Activated CD4-positive, alpha-beta T cell treated with anti-CD3 and anti-CD28 coated beads, Interleukin-2, amount 50 U/mL, for 4 hours (primary cell): ENCODE measurements at places on chromosomes 2 and 18.

DNA sequence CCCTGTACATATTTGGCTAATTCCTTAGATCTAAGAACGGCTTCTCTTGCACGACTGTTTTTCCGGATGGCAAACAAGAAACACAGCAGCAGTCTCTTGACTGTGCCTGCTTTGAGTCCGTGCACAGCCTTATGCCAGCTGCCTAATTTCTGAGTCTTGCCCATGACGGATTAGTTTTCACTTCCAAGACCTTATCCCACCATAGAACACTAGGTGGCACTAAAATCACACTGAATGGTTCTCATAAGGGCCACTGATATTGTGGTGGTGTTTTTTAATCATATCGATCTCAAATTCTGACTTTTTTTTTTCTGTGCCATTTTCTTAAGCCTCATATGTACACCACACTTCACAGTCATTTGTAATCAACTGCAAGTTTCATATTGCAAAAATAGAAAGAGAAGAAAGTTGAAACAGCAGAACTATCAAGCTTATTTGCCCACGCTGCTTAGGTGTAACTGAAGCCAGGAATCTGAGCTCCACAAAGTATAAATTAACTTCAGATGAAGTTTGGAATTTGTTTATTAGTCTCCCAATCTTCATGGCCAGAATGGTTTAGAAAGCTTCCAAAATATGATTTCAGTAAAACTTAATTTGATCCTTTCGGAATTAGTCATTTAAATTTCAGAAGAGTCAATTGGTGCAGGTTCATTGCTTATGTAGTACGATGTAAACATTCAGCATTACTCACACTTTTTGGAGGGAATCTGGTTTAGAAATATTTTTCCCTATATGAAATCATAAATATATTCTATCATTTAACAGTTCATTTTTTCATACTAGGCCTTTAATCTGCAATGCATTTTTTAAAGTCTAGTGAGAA is 45.5 kb upstream of the SCN7A start:
- DNase-seq = no peak

DNA sequence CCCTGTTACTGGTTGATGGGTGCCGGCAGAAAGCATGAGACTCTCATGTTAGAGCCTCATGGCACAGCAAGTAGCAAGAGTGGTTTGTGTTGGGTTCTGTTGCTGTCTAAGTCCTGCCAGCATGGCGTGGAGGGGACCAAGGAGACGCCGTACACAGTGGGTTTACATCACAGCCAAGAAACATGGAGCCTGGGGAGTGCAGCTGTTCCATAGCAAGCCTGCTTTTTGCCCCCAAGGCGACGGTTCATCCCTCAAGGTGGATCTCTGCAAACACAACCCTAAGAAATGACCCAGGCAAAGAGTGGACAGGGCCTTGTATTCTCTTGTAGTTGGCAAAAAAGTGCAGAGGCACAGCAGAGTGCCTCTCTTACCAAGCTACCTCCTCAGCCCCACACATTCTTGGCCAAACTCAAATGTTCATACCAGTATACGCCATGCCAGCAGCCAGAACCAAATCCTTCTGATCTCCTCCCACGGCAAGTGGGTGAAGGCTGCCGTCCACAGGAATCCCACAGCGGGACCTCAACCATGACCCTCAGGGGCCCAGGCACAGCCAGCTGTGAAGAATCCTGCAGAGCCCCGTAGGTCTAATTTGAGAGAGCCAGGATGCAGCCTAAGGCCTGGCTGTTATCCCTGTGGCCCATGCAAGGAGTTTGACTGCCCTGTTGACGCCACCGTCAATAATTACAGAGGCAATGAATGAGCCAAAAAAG is 19.0 kb downstream of the SNED1 start:
- DNase-seq = no peak

GRCh38 chr2:176473177-176473576 is 203.9 kb downstream of the MTX2 start:
- DNase-seq = no peak

- no peak for DNase-seq
Measured at GRCh38 chr18:46596119-46596518, 60.9 kb downstream of the LOXHD1 start.

DNA sequence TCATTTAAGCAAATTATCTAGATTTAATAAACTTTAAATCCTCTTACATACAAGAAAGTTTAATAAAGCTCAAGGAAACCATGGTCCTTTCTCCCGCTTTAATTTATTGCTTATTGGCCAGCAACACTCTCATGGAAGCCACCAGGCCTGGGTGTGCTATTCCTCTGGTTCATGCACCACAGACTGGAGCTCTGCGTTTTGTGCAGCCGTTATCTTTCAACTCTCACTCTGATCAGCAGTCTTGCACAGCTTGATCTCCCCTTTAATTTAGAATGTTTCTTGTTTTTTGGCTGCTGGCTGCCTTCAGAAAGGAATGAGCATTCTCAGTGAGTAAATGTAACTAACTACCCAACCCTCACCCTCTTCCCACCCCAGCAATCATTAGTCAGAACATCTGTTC is 318.7 kb downstream of the MEIS1 start:
- DNase-seq = no peak

DNA sequence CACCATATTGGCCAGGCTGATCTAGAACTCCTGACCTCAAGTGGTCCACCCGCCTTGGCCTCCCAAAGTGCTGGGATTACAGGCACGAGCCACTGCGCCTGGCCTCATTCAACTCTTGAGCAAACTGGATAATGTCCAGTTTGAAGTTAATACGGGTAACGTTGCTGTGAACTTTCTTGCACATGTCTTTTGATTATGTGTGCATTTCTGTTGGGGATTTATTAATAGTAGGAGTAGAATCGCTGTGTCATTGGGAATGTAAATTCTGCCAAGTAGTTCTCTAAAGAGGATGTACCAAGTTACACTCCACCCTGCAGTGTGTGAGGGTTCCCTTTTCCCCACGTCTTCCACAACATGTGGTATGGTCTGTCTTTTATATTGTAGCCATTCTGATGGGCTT is 6.2 kb downstream of the IMPA2 start:
- DNase-seq = no peak

- no peak for DNase-seq
Measured at GRCh38 chr2:164574931-164575330, 46.4 kb downstream of the GRB14 start.

DNA sequence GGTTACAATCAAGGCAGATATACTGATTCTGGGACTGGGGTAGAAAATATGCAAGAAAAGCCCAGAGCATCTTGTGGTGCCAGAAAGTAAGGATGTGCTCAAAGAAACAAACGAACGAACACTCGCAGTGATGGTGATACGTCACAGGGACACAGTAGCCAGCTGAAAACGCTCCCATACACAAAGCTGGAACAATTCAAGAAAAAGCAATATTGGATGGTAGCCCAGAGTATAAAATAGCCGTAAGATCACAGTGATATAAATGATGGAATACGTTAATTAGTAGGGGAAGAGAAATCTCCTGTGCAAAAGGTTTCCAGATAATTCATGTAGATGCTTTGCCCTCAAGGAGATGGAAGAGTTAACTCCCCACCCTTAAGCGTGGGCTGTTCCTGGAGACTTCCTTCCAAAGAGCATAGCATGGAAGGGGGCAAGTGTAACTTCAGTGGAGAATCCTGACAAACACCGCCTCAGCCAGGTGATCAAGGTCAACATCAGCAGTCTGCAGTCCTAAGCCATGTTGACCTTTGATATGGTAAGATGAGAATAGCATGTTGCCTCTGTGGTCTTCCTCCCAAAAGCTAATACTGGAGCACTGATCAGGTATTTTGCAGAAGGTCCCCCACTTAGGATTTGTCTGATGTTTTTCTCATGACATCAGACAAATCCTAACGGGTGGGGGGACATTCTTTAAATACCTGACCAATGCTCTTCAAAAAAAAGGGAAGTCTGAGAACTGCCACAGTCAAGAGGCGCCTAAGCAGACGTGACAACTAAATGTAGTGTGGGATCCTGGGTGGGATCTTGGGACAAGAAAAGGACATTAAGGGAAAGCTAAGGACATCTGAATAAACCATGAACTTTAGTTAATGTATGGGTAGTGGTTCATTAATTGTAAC is 99.0 kb downstream of the NCK2 start:
- DNase-seq = no peak
